Right hindlimb (tissue), 1 donor: ENCODE measurements at places on chromosomes 1 and 21.

GRCh38 chr1:212078826-212079225 is 43.3 kb downstream of the DTL start:
- no peak for DNase-seq

GRCh38 chr1:160030657-160031364 is 979 bp downstream of the PIGM start:
- DNase-seq, result no peak

DNA sequence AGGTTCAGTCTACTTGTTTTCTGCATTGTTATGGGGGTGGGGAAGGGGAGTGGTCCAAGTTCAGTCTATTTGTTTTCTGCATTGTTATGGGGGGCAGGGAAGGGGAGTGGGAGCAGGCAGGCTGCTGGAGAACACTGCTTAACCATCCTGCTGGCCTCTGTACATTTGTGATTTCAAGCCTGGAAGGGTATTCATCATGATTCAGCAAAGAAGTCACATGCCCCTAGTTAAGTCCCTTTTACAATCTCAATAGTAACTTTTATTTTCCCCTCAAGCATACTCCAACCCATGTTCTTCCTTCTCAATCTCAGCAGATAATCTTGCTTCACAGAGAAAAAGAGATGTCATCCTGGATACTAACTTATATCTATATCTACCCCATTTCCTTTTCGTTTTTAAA is 7.9 kb downstream of the LYST start:
- no peak for DNase-seq

- DNase-seq, result no peak
Observed at GRCh38 chr1:32111789-32112188, 3.9 kb downstream of the KPNA6 start.

DNA sequence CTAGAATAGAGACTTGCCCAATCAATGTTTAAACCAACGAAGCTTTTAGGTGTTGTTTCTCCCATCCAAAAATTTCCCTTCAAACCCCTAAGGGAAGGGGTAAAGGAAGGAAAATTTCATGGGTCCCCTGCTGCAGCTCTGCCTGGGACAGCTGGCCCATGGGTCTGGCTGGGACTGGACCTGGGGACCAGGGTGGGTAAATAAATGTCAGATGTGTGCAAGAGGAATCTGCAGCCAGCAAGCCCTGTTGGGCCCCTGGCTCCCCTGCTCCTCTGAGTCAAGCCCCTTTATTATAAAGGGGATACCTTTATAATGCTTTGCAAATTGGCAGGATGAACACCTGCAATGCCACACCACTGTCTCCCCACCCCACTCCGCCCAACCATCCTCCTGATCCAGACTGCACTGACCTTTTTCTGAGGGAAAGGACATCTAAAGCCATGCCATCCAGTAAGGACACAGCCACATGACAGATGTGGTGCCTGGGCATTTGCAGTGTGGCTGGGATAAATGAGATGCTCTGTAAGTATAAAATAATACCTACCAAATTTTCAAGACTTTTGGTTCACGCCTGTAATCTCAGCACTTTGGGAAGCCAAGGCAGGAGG is 1.9 kb upstream of the TMEM125 start:
- no peak for DNase-seq

DNA sequence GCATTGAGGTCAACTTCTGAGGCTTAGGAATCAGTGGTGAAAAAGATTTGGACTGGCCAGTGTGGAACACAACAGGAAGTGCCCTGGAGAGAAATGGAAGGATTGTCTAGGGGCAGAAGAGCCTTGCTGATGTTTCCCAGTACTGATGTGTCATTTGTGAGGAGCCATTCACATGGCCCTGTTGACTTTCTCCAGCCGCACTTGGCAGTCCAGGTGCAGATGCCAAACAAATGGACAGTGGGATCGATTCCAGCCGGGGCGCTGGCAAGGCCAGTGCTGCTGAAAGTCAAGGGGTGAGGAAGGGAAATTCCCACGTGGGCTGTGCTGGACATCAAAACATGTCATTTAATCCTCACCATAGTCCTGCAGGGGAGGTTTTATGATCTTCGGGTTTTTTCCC is 4.9 kb upstream of the TRIM63 start:
- no peak for DNase-seq

GRCh38 chr1:199687321-199687720 is 340.2 kb upstream of the NR5A2 start:
- no peak for DNase-seq

DNA sequence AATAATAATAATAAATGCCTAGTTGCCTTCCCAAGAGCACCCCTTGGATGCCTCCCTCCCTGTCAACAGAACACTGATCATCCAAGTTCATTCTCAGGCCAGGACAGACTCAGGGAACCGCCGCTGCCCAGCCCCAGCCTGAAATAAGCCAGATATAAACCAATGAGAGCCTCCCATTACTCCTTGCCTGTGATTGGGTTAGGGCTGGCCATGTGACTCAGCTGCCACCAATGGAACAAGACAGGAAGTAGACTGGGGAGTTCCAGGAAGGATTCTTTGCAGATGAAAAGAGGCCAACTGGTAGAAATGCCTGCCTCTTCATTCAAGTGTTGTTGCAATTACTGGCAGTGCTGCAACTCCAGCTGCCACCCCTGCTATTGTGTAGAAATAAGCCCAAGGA is 146.4 kb upstream of the TIAM1 start:
- no peak for DNase-seq

- DNase-seq, result no peak
Observed at GRCh38 chr21:43861706-43862105, 3.3 kb upstream of the AGPAT3 start.

- no peak for DNase-seq
Observed at GRCh38 chr1:108664481-108664880, 3.6 kb upstream of the HENMT1 start.
